Frontal cortex (tissue), 4 donors: ENCODE measurements at places on chromosomes 4 and X.
A peak's percentile ranks its signal among the peaks of the same experiment; 100 is the strongest.

- DNase-seq: no peak
Observed at GRCh38 chrX:99142745-99143144, 1267.3 kb downstream of the PCDH19 start.

DNA sequence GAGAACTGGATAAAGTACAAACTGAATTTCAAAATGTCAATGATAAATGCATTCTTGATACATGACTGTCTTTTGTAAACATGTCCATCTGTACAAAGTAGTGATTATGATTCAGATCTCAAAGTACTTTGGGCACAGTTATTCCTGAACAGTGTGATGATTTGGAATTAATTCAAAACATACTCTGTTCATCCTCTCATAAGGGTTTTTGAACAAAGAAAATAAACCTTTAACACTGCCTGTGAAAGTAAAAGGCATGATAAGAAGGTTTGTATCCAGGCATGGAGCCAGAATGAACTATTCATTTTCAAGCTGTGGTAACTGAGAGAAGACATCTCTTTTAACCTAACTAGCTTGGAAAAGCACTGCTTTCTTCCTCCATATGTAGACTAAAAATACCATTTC is 883 bp upstream of the KLHL4 start:
- no peak for DNase-seq

GRCh38 chr4:174377613-174378012 is 93.9 kb downstream of the CEP44 start:
- DNase-seq: no peak

GRCh38 chrX:118823263-118824172 is at the start of gene ZCCHC12:
TSS of gene ZCCHC12 (plus strand) at chrX:118823824. CDS start at chrX:118825245, 1,421 bp downstream.
- peak; percentile 43 for DNase-seq

- peak; percentile 37 for DNase-seq
Observed at GRCh38 chr4:102759831-102760644, 730 bp downstream of the MANBA start.

DNA sequence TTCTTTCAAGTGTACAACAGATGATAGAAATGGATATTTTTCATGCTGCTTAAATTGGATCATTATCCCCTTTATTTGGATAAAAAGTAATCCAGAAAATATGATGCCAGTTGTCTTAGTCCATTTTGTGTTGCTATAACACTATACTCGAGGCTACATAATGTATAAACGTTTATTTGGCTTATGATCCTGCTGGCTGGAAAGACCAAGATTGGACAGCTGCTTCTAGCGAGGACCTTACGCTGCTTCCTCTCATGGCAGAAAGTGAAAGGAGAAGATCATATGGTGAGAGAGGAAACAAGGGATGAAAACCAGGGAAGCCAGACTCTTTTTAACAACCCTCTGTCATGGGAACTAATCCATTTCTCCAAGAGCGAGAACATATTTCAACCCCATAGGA is 102.7 kb downstream of the TRAM1L1 start:
- no peak for DNase-seq

DNA sequence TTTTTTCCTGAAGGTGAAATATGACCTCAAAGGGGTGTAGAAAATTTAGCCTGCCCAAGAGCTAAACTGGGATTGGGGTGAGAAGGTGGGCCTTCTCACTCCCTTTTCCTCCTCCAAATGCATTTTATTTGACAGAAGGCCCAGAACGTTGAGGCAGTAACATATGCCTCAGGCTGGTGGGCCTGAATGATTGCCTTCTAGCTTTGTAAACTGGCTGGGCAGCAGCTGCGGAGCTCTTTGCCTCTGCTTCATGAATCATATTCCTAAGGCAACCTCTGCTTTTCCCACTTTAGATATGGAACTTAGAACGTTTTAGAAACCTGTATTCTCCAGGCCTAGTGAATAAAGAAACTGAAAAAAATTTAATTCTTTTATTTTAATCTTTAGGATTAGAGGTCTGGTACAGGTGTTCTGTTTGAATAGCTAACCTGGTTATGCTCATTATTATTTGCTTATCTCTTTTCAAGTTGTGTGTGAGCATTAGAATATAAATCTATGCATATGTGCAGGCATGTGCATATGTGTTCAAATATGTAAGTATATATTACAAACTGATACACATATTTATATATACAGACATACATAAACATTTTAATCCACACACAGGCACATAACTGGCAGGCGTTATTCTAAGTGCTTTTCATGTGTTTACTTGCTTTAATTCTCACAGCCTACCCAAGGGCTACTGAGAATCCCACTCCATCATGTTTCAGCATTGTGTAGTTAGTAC is 11.5 kb downstream of the PRDM8 start:
- no peak for DNase-seq

DNA sequence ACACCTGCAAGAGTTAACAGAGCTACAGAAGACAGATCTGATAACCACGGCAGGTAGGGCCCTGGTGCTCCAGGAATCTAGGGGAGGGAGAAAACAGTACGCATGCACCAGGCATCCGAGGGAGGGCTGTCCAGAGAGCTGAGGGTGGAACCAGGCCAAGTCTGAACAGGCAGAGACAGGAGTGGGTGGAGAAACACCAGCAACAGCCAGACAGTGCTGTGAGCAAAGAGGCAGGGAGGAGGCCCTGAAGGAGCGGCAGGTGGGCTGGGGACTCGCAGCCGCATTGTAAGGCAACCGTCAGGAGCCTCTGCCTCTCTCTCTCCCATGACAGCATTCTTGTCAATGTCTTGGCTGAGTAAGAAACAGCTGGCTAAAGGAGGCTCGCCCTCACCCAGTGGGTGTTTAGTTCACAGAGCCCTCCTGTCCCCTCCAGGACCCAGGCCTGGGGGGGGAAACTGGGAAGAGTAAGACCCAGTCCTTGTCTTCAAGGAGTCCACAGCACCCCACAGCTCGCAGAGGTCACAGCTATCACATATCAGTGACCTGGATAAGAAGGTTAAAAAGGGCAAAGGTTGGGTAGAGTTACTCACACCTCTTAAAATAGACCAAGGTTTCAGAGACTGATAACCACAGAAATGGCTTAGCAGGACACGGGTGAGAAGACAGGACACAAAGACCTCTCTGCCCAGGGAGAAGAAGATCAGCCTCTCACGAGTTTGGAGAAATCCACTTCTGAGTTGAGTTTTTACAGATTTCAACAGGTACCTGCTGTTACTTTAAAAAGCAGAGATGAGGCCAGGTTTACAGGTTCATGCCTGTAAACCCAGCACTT is 10.5 kb downstream of the ACSL1 start:
- no peak for DNase-seq
